LNCaP clone FGC (cell line): ENCODE measurements at places on chromosomes 12 and 14.

- DNase-seq: no peak
Measured at GRCh38 chr12:45257185-45257930, 41.5 kb downstream of the ANO6 start.

DNA sequence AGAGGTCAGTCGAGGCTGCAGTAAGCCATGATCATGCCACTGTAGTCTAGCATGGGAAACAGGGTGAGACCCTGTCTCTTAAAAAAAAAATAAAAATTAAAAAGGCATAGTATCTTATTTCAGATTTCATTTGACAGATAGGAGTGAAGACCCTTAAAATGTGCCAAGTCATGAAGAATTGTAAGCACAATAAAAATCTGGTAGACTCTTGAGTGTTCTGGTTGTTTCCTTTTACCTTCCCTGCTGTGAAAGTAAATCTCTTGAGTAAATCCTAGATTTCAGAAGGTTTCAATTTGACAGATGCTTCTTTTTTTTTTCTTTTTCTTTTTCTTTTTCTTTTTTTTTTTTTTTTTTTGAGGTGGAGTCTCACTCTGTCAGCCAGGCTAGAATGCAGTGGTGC, 109.0 kb downstream of the ESR2 start:
- DNase-seq: no peak

GRCh38 chr12:3931206-3931605, 58.0 kb upstream of the PARP11 start:
- DNase-seq: no peak

- DNase-seq: no peak
Measured at GRCh38 chr12:11732023-11732422, 82.5 kb downstream of the ETV6 start.
